ENCODE measurements at places on chromosomes 3 and 15.

GRCh38 chr3:6250167-6250566 is 610.7 kb upstream of the GRM7 start:
- DNase-seq = no peak

- DNase-seq = no peak
These were observed 10.6 kb upstream of the SFMBT1 start for GRCh38 chr3:53056442-53056841.

DNA sequence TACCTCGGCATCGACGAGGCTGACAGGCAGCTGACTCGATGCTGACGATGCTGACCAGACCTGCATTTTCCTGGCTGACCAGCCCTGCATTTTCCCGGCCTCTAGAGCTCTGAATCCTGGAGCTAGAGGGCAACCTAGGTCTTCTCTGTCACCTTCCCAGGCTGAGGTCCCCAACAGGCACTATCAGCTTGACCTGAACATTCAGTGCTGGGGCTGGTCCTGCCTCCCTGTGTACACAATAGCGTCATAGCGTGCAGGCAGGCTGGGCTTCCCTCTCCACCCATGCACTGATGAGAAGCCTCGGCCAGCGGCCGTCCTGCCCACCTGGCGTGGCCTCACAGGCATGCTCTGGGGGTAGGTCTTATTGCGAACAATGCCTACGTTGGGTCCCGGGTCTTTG is 62.3 kb upstream of the SNRPA1 start:
- DNase-seq = peak; percentile 80

DNA sequence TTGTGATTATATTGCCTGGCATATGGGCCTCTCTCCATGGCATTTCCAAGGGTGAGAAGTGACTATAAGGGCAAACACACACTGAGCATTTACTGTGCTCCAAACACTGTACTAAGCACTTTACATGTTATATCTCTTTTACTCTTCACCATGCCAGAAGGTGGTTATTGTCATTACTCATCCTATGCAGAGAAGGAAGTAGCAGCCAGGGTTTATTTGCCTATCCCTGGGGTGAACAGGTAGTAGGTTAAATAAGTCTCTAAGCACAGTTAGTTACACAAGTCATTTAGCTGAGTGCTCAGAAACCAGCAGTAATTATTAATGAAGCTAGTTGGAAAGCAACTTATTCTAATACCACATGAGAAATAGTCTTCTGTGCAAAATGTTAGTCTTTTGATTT is 109.9 kb upstream of the SYNPR start:
- DNase-seq = no peak

GRCh38 chr15:84859144-84859543 is 25.3 kb upstream of the SLC28A1 start:
- no peak for DNase-seq

GRCh38 chr3:190545191-190545590 is 31.3 kb downstream of the IL1RAP start:
- no peak for DNase-seq

GRCh38 chr3:192011137-192011536 is 550.2 kb downstream of the PYDC2 start:
- no peak for DNase-seq

DNA sequence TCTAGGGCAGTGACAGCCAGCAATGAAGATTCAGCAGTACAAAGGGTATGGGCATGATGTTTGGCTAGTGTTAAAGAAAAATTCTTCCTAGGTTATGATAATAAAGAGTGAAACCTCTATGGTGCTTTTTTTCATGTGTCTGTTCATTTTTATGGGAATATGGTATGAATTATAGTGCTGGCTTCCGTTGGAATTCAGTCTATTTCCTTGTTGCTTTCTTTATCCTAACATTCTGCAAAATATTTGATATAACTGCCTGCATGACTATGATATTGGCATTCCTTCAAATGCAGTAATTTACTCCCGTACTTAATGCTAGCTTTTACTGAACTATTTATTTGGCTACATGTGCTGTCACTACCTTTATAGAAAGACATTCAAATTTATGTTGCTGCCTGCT is 57.6 kb upstream of the ATP11B start:
- no peak for DNase-seq

DNA sequence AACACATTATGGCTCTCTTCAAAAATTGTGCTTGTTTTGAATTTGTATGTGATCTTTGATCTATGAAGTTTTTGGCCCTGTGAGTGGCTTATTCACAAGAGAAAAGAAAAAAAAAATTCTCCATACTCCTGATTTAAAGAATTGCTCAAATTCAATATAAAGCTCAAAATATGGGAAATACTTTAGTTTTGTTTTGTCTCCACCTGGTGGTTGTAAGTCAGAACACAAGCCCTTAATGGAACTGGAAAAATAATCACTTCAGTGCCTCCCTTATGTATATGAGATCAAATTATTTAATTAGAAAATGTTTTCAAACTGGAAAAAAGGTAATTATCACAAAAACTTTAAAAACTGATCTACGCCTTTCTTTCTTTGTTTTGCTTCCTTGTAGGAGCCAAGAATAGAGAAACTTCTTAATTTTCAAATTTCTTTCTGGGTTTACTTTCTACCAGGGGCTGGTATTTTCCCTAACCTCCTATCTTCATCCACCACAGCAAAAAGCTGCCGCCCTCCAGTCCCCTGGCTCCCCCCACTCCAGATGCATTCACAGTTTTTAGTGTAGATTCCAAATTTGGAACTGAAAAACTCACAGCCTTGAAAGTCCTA is 50.6 kb downstream of the SERP1 start:
- DNase-seq = no peak

DNA sequence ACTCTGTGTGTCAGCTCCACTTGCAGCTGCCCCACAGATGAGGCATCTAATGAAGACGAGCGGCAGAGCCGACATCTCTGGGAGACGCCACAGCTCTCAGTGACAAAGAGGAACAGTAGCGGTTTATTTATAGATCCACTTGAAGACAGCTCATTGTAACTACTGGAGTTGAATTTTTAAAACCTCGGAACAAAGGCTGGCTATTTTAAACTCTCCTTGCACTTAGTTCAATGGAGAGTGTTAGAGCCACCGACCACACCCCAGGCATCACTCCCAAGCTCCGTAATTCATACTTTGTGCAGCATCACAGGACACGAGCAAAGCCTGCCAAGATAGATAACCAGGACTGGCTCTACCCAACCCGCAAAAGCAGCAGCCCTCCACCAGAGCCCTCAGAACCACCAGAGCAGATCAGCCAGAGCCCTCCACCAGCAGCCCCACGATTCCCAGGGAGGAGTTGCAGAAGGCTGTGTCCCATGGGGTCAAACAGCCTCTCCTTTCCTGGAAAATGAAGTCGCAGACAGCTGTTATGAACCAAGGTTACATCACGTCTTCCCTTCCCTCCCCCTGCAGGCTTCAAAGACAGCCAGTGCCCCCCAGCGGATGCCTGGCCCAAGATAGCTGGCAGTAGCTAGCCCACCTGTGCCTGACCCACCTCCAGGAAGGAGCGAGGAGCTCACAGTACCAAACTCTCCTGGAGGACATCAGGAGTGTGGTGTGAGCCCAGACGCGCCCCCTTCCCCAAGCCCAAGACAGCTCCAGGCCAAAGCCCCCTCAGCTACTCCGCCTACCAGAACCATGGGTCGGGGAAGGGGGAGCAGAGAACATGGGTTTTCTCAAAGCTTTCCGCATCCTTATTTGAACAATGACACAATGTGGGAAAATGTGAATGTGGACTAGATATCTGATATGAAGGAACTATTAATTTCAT is 45.7 kb downstream of the POC1A start:
- DNase-seq = peak; percentile 63

DNA sequence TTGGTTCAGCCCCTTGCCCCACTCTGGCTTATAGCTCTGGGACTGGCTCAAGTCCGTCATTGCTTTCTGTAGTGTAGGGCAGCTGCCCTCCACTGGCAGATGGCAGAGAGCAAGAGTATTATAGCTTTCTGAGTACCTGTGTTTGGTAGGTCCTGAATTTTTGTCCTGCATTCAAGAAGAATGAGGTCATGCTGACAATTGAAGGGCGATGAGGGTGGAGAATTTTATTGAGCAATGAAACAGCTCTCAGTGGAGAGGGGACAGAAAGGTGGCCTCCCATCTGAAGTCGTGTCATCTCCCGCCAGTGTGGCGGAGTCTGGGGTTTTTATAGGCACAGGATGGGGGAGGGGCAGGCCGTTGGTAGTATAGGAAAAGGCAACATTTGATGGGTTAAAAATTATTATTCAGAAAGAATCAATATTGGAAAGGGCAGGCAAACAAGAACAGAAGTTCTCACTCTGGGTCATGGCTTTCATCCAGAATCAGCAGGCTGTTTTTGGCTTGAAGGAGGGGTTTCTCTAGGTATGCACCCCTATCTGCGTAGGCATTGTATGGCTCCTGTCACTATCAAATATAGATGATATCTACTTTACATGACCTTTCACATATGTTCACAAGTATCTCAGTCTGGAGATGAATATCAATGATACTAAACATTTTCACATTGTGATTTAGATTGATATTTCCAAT is 1239.7 kb upstream of the ALCAM start:
- no peak for DNase-seq

DNA sequence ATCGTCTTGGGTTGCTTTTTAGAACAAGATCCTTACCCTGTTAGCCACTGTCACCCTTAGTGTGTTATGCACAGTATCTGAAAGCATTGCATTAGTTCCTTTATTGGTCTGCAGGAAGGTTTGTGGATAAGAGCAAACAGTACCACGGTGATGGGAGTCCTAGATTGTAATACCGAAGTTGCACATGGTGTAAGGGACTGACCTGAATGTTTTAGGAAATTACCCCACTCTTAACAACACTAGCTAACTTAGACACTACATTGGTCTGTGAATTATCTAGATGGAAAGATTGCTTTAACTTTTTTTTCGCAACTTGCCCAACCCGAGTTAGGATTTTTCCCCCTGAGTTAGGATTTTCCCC is 1.3 kb downstream of the STT3B start:
- no peak for DNase-seq

DNA sequence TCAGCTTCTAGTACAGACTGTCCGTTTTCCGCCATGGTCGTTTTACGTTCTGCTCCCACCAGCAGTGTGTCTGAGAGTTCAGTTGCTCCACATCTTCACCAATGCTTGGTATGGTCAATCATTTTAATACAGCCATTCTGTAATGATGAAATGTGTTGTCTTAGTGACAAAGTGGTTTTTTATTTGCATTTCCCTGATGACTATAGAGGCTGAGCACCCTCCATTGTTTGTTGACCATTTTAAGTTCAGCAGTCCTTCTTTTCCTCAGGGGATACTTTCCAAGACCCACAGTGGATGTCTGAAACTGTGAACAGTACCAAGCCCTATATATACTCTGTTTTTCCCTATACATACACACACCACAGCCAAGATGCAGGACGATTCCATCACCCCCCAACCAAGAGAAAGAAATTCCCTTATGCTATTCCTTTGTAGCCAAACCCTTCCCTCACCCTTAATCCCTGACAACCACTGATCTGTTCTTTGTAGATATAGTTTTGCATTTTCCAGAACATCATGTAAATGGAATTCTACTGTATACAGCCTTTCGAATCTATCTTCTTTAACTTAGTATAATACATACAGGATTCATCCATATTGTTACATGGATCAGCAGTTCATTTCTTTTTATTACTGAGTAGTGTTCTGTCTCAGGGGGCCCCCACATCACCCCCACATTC is 55.9 kb downstream of the C3orf20 start:
- DNase-seq = no peak

GRCh38 chr3:39000008-39000450 is 51.7 kb downstream of the SCN11A start:
- no peak for DNase-seq

DNA sequence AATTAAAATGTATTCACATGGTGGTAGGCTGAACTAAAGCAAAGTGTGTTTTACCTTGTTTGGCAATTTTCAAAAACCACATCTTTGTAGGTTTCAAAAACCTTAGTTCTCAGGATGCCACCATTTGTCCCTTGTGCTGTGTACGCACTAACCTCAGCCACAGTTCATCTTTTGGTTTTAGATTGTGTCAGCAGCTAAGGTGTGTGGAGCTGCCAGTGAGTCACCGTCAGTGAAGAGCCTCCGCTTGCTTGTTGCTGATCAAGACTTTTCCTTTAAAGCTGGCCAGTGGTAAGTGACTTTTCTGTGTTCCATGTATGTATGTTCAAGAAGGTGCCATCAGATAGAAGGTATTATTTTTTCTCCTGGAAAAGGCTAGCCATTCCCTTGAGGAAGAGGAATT is 21.1 kb downstream of the OXNAD1 start:
- DNase-seq = no peak

- no peak for DNase-seq
These were observed 1517.1 kb downstream of the SI start for GRCh38 chr3:163561151-163561550.

DNA sequence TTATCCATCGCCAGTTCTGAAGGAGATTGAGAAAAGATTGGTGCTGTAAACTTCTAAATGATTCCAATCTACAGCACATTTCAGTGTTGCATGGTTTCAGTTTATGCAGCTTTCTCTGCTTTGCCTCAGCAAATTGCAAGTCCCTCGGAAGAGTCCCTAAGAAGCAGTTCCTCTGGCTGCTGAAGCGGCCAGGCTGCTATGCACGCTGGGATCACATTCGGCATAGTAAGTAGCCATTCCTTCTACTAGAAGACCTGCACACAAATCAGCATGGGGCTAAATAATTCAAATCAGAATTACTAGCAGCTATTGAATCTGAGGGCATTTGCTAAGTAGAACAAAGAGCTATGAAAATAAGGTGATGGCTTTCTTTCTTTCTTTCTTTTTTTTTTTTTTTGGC is 769.5 kb downstream of the AGBL1 start:
- no peak for DNase-seq

DNA sequence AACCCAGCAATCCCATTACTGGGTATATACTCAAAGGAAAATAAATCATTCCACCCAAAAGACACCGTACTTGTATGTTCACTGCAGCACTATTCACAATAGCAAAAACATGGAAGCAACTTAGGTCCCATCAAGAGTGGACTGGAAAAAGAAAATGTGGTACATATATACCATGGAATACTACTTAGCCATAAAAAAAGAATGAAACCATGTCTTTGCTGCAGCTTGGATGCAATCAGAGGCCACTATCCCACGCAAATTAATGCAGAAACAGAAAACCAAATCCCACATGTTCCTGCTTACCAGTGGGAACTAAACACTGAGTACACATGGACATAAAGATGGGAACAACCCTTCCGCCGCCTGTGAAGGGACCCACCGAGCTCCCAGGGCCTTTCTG is 34.2 kb downstream of the UACA start:
- DNase-seq = no peak

DNA sequence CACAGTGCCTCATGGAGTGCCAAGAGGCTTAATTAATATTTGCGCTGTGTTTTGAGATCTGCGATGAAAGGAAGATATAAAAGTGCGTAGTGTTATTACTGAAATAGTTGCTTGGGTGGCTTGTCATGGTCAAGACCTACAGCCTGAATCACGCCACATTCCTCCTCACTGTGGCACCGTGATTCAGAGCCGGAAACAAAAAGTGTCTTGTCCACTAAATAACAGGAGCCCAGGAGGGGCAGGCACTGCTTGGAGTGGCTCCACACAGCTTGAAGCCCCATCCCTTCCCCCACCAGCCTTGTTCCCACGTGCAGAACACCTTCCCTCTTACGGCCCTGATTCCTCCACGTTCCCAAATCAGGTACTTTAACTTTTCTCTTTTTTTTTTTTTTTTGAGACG is 1.2 kb upstream of the LRRC15 start:
- no peak for DNase-seq

Measured in left ventricle myocardium superior (tissue), 1 donor.